Activated naive CD4-positive, alpha-beta T cell treated with Interleukin-2 at 50 U/mL for 16 hours (primary cell): ENCODE measurements at places on chromosomes 12 and 14.

DNA sequence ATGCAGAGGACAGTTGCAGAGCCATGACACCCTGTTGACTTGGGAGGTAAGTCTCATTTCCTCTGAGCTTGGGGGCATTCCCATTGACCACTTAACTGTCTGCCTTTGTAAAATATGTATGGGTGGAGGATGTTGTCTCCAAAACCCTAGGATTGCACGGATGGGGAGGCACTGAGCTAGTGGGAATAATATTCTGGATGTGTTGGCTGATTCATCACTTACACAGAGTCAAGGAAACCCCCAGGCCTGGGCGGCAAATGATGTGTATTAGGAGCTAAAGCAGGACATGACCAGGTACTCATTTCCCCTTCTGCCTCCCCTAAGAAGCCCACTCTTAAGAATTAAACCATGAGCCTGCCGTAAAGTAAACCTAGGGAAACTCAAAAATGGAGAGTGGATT is 319.4 kb downstream of the VRK1 start:
- no peak for DNase-seq

GRCh38 chr12:116582610-116583009 is 23.4 kb downstream of the MAP1LC3B2 start:
- DNase-seq, result no peak

DNA sequence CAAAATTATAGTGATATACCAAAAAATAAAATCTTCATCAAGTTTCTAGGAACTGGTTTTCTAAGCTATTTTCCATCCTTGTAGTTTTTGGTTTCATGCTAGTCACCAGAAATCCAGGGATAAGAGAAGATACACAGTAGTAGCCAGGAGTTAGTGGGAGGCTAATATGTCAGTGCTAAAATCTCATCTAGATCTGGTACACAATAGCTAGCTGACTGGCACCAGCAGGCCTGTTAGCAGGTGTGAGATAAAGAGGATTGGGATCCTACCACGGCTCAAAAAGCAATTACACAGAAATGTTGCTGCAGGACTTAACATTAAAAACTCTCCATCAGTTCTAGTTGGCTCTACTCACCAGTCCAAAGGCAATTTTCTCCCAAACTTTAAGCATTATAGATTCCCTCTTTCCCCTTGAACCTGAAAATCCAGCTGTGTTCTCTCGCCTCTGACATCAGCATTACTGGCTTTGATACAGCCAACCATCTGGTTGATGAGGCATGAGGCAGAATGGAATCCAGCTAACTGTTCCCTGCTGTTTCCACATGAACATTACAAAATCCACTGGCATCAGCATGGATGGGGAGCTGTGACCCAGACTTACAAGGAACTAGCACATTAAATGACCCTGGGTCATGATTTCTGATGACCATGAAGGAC is 41.8 kb upstream of the CCDC196 start:
- no peak for DNase-seq

DNA sequence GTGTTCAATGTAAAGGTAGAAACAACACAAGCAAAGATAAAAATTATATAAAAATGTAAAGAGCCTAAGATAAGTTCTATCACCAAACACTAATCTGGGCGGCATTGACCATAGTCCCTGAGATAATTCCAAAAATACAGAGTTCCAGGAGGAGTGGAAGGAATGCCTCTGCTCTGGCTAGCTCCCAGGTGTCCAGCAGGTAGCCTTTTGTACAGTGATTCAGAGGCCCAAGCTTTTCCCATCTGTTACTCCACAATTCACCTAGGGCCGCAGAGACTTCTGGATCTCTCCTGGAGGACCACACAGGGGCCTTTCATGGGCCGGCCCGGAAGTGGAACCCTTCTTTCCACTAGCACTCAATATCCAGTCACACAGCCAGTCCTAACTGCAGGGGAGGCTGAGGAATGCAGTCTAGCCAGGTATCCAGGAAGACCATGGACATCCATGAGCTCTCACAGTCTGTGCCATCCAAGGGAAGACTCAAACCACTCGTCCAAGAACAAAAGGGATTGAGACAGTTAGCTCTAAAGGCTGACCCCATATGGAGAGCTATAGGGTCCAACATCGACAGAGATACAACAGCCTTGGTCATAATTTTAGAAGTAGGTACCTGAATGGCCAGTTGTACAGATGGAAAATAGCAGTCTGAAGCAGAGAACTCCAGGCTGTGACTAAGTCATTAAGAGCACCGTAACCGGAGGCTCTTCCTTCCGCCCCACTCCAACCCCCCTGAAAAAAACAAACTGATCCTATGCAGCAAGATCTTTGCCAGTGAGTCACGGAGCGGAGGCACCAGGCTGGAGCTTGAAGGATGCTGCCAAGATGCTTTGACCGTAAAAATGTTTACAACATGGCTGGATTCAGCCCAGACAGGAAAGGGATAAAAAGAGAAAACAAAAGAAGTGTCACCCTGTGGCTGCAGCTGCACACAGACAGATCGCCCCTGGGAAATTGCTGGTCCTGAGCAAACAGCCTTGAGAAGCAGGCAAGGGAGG is 204.8 kb downstream of the NUAK1 start:
- no peak for DNase-seq

DNA sequence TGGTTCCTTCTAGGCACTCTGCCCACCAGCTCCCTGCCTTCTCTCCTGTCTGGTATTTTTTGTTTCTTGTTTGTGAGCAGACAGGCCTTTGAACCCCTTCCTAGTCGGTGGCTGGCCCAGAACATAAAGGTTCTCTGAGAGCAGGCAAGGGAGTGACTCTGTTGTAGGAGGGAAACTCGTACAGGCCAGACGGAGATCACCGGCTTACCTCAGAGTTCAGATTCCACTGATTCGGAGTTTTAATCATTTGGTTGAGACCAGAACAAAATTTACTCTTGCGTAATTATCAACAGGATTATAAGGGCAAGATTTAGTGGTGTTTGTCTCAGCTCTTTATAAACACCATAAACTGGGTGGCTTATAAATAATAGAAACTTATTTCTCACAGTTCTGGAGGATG is 128.3 kb downstream of the PLXNC1 start:
- no peak for DNase-seq

GRCh38 chr12:121217063-121217462 is 7.1 kb downstream of the P2RX4 start:
- no peak for DNase-seq

DNA sequence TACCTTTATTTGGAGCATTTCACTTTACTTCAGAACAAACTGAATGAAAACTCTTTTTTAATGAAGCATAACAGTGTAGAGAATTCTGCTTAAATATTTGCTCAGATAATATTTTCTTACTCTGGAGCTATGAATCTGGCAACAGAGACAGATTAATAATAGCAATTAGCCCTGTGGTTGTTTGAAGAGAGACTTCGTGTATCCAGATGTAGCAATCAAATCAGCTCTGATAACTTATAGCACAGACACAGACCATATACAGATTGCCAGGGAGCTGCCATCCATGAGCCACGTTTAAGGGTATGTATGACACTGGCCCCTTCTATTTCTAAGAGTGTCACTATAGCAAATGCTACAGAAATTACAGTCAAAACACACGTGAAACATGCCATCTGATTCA is 146.6 kb downstream of the EXOC5 start:
- no peak for DNase-seq

GRCh38 chr12:76080017-76080728 is 4.3 kb downstream of the NAP1L1 start:
- no peak for DNase-seq

GRCh38 chr12:105324704-105325103 is 5.8 kb upstream of the C12orf75 start:
- no peak for DNase-seq

DNA sequence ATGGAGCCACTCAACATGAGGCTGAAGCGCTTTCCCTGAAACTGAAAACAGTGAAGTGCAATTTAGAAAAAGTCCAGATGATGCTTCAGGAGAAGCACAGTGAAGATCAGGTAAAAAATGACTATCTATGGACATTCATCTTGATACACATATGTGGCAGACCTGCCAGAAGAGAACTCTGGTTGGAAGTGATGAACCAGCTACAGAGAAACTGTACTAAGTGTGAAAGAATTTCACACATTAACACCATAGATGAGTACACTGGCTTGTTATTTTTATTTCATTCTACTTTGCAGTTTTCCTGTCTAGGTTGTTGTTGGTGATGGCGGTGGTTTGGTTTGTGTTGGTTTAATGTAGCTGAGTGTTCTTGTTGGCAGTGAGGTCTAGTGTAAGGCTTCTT is 174.7 kb downstream of the ESR2 start:
- no peak for DNase-seq
